ENCODE measurements at places on chromosomes 16 and 17.

DNA sequence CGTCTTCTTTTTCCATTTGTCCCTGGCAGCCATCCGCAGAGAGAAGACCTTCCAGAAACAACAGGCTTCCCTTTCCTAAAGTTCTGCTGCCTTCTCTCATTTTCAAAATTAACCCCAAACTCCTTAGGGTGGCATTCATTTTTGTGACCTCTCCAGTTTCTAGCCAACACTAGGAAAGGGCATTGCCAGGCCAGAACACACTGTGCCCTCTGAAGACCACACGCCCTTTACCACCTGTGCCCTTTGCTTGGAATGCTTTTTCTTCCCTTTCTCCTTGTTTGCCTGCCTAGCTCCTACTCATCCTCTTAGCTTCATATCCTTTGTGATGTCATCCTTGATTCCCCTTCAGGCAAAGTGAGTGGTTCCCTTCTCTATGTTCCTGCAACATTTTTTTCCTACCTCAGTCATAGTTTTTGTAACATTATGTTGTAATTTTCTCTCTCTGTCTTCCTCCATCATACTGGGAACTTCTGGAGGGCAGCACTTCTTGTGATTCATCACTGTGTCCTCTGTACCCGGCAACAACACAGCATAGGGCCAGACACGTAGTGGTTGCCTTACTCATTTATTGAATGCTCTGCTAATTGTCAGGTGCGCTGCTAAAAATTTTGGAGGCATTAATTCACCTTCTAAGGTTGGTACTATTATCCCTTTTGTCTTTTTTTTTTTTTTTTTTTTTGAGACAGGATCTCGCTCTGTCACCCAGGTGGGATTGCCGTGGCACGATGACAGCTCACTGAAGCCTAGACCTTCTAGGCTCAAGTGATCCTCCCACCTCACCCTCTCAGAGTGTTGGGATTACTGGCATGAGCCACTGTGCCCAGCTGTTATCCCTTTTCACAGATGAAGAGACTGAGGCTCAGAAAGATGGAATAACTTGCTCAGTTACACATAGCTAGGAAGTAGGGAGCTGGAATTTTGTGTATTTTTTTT, 1.0 kb downstream of the KAT8 start:
- no peak for DNase-seq

- DNase-seq = peak; percentile 69
Measured at GRCh38 chr17:82781894-82782274, 30.0 kb downstream of the TBCD start.

DNA sequence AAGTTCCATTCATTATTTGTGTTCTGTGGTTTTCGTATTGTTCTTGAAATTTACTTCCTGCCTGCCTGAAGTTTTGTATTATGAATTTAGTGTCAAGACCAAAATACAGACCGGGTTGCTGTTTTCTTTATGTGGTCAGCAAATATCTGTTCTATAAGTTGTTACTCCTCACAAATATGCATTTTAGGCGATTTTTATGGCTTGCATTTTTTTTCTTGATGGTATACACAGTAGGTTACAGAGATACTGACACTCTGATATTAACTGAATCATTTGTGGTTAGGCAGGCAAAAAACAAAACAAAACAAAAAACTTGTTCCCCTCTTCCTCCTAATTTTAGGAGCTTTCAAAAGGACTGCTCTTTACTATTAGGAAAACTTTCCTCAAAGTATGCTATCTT, 52.6 kb downstream of the BCAS3 start:
- no peak for DNase-seq

DNA sequence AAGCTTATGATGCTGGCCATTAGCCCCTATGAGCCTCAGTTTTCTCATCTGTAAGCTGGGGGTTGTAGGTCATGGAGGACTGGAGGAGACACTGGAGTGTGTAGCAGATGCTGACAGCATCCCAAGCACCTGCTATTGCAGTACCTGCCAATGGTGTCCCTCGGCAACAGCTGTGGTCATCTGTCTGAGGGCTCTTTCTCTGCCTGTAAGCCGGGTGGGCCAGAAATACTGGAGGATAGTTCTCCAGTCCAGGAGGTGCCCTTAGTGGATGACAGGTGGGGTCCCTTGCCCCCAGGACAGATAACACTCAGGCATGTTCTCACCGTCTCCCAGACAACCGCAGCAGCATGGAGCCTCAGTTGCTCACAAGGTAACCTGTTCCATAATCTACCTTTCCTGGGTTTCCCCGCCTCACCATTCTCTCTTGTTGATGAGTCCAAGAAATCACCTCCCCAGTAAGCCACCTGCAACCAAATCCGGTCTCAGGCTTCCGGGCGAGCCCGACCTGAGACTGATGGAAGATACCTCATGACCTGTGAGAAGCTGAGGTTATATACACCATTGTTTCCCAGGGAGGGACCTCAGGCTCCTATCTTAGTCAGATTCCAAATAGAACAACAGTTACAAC, 23.8 kb downstream of the NLRP1 start:
- DNase-seq = no peak

DNA sequence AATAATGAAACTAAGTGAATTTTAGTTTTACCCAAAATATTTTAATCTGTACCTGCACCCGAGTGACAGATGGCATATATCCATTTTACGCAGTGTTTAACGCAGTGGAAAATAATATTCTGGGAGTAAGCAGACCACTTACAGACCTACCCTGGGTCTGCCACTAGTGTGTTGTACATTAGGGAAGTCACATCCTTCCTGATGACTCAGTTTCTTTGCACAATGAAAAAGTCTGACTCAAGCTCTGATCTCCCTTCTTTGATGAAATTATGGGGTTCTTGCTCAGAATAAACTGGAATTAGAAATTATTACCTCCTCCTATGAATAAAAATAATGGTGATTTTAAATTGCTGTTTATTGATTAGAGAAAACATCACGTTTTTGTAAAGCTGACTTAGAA, 123.2 kb upstream of the AXIN2 start:
- no peak for DNase-seq

DNA sequence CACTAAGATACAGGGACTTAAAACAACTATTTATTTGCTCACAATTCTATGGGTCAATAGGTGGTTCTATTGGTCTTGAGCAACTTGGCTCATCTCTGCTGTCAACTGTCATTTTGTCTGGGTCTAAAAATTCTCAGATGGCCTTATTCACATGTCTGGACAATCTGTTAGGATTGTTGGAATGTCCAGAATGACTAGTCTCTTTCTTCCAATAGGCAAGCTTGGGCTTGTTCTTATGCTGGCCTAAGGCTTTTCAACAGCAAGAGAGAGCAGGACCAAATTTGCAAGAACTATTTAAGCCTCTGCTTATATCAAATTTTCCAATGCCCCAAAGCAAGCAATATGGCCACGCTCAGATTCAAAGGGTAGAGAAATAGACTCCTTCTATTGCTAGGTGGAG, 240.9 kb downstream of the KIF2B start:
- no peak for DNase-seq

Measured in stimulated activated naive CD4-positive, alpha-beta T cell treated with Interleukin-2 at 50 U/mL for 16 hours (primary cell).